ENCODE measurements at places on chromosomes 3 and 15.
A peak's percentile ranks its signal among the peaks of the same experiment; 100 is the strongest.

GRCh38 chr15:79897701-79898113, 893 bp upstream of the MTHFS start:
- DNase-seq = no peak

DNA sequence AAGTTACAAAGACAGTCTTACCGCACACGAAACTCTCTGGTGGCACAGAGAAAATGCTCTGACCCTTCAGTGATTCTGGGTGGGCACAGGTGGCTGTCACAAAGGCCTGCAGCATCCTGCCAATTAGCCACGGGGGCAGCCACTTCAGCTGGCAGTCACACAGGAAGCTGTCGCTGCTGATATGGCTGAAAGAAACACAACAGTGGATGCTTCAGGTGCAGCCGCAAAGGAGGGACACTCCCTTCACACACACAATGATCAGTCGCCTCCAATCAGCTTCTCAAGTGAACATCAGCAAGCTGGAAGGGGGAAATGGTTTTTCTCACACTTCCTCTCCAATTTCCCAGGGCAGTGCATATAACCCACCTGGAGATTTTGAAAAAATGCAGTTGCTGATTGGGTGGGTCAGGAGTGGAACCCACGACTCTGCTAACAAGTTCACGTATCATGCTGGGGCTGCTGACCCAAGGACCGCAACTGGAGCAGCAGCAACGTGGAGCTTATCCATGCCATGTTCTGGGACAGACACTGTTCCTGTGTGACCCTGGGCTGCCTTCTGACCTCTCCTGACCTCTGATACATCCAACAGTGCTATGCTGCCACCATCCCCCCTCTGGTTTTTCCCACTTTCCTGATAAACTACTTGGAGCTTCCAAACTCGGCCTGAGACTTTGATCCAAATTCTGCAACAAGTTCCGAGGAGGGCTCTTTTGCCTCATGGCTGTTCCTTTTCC, 106.6 kb downstream of the LRIG1 start:
- peak; percentile 19 for DNase-seq

GRCh38 chr15:55741833-55742497, 987 bp downstream of the PRTG start:
- no peak for DNase-seq

DNA sequence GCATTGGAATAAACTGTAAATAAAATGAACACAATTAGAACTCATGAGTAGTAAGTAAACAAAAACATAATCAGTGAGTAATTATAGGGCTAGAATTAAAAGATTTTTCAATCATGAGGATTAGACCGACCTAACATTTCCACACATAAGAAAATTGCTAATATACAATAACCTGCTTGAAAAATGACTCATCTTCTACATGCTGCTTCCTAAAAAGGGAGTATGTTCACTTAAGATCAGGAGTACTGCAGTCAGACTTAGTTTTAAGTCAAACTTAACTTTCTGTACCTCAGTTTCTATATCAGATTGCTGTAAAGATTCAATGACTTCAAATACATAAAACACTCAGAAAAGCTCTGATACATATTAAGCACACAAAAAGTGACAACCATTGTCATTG, 22.6 kb upstream of the NEK10 start:
- DNase-seq = no peak

GRCh38 chr15:38536201-38536676, 28.4 kb downstream of the RASGRP1 start:
- DNase-seq = peak; percentile 91

- DNase-seq = no peak
Measured at GRCh38 chr3:121998030-121998580, 23.9 kb downstream of the ILDR1 start.

Measured in dorsolateral prefrontal cortex (tissue), 122 donors.